ENCODE measurements at places on chromosomes 11 and 22.

DNA sequence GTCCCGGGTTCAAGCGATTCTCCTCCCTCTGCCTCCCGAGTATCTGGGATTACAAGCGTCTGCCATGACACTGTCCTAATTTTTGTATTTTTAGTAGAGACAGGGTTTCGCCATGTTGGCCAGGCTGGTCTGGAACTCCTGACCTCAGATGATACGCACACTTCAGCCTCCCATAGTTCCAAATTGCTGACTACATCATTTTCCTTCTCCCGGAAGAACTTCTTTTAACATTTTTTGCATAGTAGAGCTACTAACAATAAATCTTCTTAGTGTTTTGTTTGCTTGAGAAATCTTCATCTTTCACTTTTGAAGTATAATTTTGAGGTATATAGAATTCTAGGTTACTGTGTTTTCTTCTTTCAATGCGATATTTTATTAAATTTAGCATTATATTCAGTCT is 1415.1 kb upstream of the RAG2 start:
- no peak for DNase-seq

DNA sequence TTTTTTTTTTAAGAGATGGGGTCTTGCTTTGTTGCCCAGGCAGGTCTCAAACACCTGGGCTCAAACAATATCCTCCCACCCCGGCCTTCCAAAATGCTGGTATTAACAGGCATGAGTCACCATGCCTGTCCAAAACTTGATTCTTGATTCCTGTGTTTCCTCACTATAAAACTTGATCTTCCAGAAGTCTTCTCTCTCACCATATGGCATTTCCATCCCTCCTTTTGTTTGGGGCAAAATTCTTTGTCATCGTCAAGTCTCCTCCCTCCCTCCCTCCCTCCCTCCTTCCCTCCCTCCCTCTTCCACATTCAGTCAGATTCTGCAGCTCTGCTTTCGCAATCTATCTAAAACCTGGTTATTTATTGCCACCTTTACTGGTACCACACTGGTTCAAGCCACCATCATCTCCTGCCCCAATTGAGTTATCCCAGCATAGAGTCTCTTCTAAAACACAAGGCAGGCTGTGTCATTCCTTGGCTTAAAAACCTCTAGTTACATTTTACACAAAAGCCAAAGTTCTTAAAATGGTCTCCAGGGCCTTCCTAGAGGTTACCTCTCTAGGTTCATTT is 65.0 kb upstream of the HORMAD2 start:
- no peak for DNase-seq

- DNase-seq: no peak
These were observed 64.8 kb downstream of the STIM1 start for GRCh38 chr11:3920148-3920852.

DNA sequence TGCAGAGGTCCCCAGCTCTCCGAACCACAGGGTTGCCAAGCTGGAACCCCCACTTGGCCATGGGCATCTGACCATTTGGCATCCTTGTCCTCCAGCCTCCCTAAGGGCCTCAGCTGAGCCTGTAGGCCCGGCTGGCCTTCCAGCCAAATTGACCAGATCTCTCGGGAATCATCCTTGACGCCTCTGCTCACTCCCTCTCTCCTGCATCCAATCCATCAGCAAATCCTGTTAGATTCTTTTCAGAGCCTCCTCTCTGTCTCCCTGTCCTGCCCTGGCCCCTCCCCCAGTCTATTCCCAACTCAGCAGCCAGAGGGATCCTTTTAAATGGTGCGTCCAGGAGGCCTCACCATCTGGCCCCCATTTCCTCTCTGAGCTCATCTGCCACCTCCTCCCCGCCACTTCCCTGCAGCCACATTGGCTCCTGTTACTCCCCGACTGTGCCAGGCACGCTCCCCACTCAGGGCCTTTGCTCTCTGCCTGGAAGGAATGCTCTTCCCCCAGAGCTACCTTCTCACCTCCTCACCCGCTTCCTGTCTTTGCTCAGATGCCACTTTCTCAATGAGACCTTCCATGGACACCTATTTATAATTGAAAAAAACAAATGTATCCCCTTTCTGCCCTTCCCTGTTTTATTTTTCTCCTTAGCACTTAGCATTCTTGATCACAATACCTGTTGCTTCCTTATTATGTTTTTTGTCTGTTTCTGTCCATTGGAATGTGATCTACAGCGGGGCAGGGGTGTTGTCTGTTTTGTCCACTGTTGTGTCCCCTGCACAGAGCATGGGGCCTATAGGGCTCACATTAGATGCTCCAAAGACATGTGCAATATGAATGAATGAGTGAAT is 78.1 kb downstream of the NFAM1 start:
- DNase-seq: peak; percentile 50

GRCh38 chr11:59770869-59771268 is 15.7 kb downstream of the STX3 start:
- no peak for DNase-seq

- DNase-seq: no peak
These were observed 220.8 kb upstream of the SNX19 start for GRCh38 chr11:131137046-131137445.
